Stimulated activated CD4-positive, alpha-beta T cell treated with anti-CD3 and anti-CD28 coated beads, Interleukin-12 subunit alpha, Interleukin-12 subunit beta, amount 100 ng/mL, for 24 hours (primary cell): ENCODE measurements at places on chromosomes 16 and 17.
A peak's percentile ranks its signal among the peaks of the same experiment; 100 is the strongest.

DNA sequence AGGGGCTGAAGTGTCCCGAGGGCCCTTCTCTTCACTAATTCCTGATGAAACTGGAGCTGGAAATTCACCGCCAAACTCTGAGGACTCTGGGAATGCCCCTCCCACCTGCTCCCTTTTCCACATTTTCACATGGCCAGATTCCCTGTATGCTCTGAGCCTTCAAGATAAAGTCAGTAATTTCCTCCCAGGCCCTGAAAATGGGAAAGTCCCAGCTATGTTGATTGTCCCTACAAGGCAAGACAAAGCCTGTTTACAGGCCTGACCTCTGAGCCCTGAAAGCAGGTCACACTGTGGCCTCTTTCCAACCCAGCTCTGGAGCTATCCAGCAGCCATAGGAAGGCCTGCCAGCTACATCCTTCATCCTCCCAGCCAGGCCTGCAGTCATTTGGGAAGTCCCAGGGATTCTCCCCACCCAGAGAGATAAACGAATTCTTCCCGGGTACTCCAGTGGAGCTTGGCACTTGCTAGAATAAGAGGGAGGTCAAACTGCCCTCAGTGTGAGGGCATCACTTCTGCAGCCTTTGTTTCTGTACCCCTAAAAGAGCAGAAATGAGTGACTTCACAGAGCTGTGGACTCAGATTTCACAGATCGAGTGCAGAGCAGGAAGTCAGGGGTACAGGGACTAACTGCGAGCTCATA lies 19.6 kb upstream of the CCL2 start:
- DNase-seq, result no peak

GRCh38 chr16:73042807-73043206 lies 5.1 kb downstream of the ZFHX3 start:
- DNase-seq, result no peak

DNA sequence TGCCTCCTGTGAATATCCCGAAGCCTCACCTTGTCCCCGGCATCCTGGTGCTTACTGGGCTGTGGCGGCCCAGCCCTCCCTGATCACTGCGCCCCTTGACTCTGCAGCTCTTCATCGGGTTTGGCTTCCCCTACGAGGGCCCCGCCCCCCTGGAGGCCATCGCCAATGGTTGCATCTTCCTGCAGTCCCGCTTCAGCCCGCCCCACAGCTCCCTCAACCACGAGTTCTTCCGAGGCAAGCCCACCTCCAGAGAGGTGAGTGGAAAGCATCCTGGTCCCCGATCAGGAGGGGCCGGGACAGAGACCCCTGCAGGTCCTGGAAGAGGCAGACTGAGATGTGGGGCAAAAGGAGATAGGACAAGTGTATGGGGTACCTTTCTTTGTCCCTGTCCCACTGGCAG lies 72.1 kb downstream of the MGAT5B start:
- DNase-seq, result no peak

- DNase-seq, result no peak
These were observed 132.6 kb upstream of the CCL2 start for GRCh38 chr17:34122515-34122914.

- peak; percentile 48 for DNase-seq
These were observed at the start of gene XYLT1 for GRCh38 chr16:17470908-17471718. XYLT1 (minus strand) TSS chr16:17470960; CDS start chr16:17470796, 164 bp downstream.

- DNase-seq, result no peak
These were observed 2.9 kb upstream of the IFI35 start for GRCh38 chr17:43003542-43004172.
